Activated T-helper 17 cell treated with anti-CD3 and anti-CD28 coated beads, Interleukin-2, amount 50 U/mL, for 72 hours (primary cell): ENCODE measurements at places on chromosomes 12 and 14. TPM values are rescaled to one million over a fixed set of nuclear protein-coding genes. Genes with fewer than 3 reads are reported as not detected.

GRCh38 chr12:127150479-127150878 is 1116.5 kb upstream of the TMEM132C start:
- no peak for ATAC-seq

GRCh38 chr12:105721051-105721825 is 390.7 kb downstream of the C12orf75 start:
- no peak for ATAC-seq

- ATAC-seq, result peak; percentile 79
Measured at GRCh38 chr14:32939254-32940065, 781 bp downstream of the NPAS3 start.

DNA sequence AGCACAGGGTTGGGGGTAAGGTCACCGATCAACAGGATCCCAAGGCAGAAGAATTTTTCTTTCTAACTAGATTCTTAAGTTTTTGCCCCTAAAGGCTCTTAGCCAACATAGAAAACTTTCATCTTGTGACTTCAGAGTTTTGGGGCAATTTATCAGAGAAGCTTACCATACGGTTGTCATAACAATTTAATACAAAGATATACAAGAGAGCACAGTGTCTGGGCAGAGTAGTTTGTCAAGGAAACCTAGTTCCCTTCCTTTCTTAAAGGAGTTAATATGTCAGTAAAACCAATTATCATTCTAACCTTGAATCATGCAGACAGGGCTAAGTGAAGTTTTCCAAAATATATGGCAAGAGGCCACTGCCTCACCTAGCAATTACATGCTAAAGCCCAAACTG is 18.4 kb downstream of the NR2C1 start:
- no peak for ATAC-seq

The SLC6A13 gene
- total RNA-seq, result not detected
